ENCODE measurements at places on chromosomes 2 and 18. TPM values are rescaled to one million over a fixed set of nuclear protein-coding genes. Genes with fewer than 3 reads are reported as not detected.
A peak's percentile ranks its signal among the peaks of the same experiment; 100 is the strongest.

DNA sequence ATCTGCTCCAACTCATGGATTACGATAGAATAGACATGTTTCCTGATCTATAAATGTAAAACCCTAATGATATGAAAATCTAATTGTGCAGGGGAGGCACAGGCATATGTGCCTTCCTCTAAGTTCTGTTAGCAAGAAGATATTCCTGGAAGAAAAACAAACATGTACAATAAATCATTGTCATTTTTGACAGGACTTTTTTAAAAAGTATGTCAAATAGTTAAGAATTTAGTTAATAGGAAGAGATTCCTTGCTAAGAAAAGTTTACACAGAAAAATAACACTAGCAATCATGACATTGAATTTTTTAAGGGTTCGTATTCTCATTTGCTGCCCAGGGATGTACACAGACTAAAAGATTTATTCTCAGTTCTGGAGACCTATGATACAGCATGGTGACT is 15.3 kb upstream of the CREB1 start:
- H3K4me3 ChIP-seq = no peak overlapping the region
- H3K27me3 ChIP-seq = peaks cover 10% of the 10 kb centered on the region
- peaks cover 2% of the 10 kb centered on the region for H3K36me3 ChIP-seq
- no peak for DNase-seq
- H3K4me1 ChIP-seq = peaks cover 32% of the 10 kb centered on the region
- no peak overlapping the region for H3K27ac ChIP-seq

GRCh38 chr2:156192468-156192867 is 140.1 kb downstream of the NR4A2 start:
- no peaks in the 10 kb centered on the region for H3K27me3 ChIP-seq
- no peak overlapping the region for H3K27ac ChIP-seq
- no peak for DNase-seq
- H3K4me1 ChIP-seq = peaks cover 3% of the 10 kb centered on the region

DNA sequence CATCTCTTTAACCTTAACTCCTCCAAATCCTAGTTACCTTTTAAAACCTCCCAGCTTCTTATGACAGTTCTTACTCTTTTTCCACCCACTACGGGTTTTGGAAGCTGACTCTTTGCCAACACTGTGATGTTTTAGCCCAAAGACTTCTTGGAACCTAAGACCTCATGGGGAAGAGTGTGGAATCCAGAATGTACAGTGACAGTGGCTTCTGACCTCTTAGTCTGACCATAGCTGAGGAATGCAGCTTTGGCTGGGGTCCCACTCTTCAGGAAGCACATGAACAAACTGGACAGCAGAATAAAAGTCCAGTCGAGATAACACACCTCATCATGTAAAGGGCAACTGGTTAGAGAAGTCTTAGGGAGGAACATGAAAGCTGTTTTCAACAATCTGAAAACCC is 161.1 kb upstream of the PKDCC start:
- H3K27ac ChIP-seq = no peak overlapping the region
- no peak overlapping the region for H3K4me3 ChIP-seq
- DNase-seq = no peak
- no peaks in the 10 kb centered on the region for H3K4me1 ChIP-seq
- H3K36me3 ChIP-seq = no peaks in the 10 kb centered on the region

GRCh38 chr2:73156539-73157124 is 43.9 kb upstream of the RAB11FIP5 start:
- DNase-seq = peak; percentile 75
- no peaks in the 10 kb centered on the region for H3K36me3 ChIP-seq
- no peak overlapping the region for H3K27ac ChIP-seq
- H3K4me1 ChIP-seq = no peaks in the 10 kb centered on the region
- peaks cover 29% of the 10 kb centered on the region for H3K27me3 ChIP-seq
- no peak overlapping the region for H3K4me3 ChIP-seq

RAB17 gene
- total RNA-seq = not detected

WDCP gene
- 25.0 TPM for total RNA-seq

PFN4 gene
- 0.47 TPM for total RNA-seq

SRD5A2 gene
- not detected for total RNA-seq

Measured in activated CD4-positive, alpha-beta T cell treated with anti-CD3 and anti-CD28 coated beads, Interleukin-2, amount 10 ng/mL, durations not matched to agents 24 days and 14 days (primary cell).